ENCODE measurements at places on chromosomes 16 and 17. TPM values are rescaled to one million over a fixed set of nuclear protein-coding genes. Genes with fewer than 3 reads are reported as not detected.

DNA sequence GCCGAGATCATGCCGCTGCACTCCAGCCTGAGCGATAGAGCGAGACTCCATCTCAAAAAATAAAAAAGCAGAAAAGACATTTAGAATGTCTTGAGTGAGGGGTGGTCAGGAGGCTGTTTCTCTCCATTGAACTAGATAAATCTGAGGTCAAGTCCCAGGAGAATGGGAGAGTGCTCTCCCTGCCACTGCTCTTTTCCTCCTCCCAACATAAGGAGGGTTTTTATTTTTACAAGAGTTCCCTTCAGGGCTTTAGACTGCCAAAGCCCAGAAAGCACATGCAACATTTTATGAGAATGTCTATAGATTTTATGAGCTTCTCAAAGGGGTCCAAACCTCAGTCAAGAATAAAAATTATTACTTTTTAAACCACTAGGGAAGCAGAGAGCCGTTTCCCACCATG is 1.6 kb downstream of the RND2 start:
- DNase-seq: no peak

DNA sequence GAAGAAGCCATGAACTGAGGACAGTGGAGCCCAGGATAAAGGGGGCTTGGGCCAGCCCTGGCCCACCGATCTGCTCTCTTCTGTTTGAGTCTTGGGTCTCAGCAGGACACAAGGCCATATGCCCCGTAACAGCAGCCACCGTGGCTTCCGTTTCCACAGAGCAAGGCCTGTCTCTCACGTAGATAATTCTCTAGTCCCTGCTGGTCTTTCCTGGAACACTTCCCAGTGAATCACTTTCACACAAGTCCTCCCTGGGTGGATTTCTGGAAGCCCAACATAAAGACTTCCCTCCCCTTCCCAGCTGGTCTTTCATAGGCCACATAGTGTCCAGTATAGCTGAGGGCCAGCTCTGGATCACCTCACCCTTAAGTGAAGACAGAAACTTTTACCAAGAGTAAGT is 19.9 kb upstream of the C16orf78 start:
- DNase-seq: no peak

GRCh38 chr16:78605548-78606101 is 506.2 kb downstream of the WWOX start:
- DNase-seq: no peak

EME2 gene
- total RNA-seq: 37.0 TPM

- no peak for DNase-seq
Observed at GRCh38 chr17:31415004-31415454, 23.6 kb downstream of the RAB11FIP4 start.

Measured in neural crest cell (in vitro differentiated cells).